Muscle of leg (tissue), 16 donors: ENCODE measurements at places on chromosomes 7 and 10. TPM values are rescaled to one million over a fixed set of nuclear protein-coding genes. Genes with fewer than 3 reads are reported as not detected.

The CHST3 gene
- 12.3 TPM for total RNA-seq

The C10orf143 gene
- 1.1 TPM for total RNA-seq

The BAMBI gene
- 8.9 TPM for total RNA-seq

The DIP2C gene
- 15.1 TPM for total RNA-seq

The TPK1 gene
- total RNA-seq, result 4.6 TPM

The MKX gene
- total RNA-seq, result 14.7 TPM

The TYW1B gene
- total RNA-seq, result 10.3 TPM

The IL2RA gene
- total RNA-seq, result not detected

The AKR1B15 gene
- total RNA-seq, result 0.31 TPM

The GPR26 gene
- not detected for total RNA-seq

The FAM25A gene
- not detected for total RNA-seq

The PNLIPRP1 gene
- total RNA-seq, result not detected
